ENCODE measurements at places on chromosomes 12 and 14.

GRCh38 chr12:14937689-14938088, 648 bp downstream of the ERP27 start:
- no peak for DNase-seq

DNA sequence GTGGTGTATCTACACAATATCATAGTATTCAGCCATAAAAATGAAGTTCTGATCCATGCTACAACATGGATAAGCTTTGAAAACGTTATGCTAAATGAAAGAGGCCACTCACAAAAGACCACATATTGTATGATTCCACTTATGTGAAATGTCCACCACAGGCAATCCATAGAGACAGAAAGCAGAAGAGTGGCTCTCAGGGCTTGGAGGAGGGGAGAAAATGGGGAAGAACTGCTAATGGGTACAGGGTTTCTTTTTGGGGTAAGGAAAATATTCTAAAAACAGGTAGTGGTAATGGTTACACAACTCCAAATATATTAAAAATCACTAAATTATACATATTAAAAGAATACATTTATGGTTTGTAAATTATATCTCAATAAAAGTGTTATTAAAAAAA, 16.5 kb downstream of the SCNN1A start:
- DNase-seq = no peak

DNA sequence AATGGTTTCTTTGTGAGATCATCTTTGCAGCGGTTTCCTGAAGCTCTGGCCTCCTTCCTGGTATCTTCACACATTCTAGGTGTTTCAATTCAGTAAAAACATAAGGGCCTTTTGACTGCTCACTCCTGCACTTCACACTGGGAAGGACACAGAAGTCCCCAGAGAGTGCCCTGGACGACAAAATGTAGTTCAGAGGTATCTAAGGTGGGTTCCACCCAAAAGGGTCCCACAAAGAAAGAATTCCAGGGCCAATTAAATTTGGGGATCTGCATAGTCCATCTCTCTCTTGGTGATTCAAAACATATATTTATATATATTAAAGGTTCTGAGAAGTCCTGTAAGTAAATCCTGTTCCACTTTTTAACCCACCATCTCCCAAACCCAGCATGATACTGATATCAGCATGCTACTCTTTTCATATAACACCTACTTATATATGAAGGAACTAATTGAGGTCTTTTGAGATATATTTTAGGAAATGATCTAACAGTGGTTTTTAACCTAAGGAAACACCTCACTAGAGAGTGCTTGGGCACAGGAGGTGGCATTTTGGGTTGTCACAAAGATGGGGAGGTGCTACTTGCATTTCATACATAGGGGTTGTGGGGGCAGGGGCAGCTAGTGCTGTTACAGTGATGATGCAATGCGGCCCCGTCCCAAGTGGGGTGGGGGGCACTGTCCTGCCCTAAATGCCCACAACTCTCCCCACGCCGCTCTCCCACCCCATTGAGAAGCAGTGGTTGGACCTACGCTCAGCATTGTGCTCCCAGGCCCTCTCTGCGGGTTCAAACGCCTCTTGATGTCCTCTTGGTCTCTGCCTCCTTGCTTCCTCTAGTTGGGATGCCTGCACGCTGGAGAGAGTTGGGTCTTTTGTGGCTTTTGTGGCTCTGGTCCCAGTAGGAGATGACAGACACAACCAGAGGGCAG, 109.4 kb downstream of the ARF6 start:
- no peak for DNase-seq

- no peak for DNase-seq
These were observed 6.6 kb downstream of the TMEM263 start for GRCh38 chr12:106962286-106962685.

GRCh38 chr14:61752626-61753025, 9.6 kb upstream of the SNAPC1 start:
- no peak for DNase-seq

DNA sequence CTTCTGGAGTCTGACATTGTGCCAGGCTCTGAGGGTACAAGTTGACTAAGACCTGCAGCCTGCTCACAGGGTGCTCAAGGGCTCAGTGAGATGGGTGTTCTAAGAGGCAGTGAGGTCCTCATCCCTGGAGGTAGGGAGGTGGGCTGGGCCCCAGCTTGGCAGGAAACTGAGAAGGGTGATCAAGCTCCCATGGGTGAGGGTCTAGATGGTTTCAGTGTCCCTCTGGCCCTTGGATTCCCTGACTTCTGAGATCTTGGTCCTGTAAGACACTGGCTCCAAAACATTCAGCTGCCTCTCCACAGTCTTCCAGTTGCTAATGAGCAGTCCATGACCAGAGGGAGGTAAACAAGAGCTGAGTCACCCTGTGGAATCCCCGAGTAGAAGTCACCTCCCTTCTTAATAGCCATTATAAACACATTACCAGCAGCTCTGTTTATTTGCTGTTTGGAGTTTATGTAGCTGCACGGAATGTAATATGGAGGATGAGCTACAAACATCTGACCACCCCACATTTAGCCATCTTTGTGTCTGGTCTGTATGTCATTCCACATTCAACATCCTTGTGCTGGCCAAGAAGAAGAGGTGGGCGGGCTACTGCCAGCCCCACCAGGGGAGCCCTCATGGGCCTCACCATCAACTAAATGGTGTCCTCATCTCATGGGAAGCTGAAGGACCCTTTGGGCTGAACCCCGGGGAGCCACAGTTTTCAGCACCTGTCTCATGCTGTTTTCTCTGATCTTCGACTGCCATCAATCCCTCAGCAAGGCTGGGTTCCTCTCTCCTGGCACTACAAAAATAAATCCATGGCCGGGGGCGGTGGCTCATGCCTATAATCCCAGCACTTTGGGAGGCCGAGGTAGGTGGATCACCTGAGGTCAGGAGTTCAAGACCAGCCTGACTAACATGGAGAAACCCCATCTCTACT, 37.2 kb upstream of the BDKRB2 start:
- DNase-seq = no peak

DNA sequence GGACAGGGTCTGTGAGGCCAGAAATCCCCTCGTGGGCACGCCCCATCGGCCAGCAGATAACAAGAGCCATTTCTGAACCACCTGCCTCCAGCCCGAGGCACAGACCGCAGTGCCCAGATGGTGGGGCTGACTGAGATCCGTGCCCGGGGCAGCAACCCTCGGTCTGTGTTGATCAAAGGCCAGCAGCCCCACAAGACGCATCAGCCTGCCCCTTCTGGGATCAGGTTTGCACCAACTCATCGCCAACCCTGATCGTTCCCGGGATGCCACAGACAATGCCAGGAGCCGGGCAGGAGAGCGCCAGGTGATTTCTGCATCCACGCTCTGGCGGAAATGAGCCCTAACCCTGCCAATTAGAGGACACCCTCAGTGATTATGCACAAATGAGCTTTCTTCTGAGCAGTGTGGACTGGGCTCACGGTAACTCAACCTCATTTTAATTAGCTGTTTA, 64.5 kb downstream of the TESC start:
- peak; percentile 62 for DNase-seq

DNA sequence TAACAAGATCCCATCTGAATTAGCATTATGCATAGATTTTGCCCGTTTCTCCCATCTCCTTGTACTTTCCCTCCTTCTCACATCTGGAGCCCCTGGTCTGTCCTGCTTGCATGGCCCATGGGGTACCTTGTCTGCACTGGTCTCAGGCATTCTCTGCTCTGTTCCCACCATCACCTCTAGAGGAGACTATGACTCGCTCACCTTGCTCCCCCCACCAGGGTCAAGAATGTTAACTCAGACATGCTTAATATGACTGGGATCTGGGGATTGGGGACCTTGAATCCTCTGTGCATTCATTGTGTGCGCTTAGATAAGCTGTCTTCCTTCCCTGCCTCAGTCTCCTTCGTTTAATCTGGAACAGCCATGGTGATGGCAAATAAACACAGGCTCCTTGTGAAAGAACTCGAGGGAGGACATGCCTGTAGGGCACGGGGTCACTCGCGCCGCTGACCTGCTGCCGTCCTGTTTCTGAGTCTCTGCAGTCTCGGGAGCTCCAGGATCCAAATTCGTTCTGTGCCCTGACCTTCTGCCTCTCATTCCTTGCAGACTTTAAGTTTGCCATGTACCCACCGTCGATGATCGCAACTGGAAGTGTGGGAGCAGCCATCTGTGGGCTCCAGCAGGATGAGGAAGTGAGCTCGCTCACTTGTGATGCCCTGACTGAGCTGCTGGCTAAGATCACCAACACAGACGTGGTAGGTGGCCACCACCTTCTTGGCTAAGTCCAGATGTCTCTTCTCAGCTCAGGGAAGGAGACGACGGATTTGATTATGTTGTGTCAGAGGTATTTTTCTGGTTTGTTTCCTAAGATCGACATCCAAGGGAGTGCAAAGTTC, 15.0 kb downstream of the CCND2 start:
- DNase-seq = no peak

- no peak for DNase-seq
These were observed 82.8 kb downstream of the TMTC1 start for GRCh38 chr12:29700761-29701481.
